ENCODE measurements at places on chromosomes 2 and 18.

GRCh38 chr18:31617031-31617717 is 25.5 kb downstream of the TTR start:
- no peak for DNase-seq

DNA sequence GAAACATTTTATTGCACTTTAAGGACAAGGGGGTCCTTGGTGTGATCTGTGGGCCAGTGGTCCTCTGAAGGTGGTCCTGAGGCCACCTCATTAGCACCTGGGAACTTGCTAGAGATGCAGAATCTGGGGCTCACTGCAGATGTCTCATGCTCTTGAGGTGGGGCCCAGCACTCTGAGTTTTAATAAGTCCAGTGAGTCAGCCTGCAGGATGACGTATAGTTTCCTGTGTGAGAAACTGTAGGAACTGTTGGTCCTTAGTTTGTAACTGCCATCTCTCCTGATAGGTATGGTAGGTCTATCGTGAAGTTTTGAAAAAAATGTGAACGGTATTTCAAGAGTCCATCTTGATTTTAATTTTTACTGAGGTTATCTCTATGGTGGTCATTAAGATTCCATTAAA is 2.8 kb downstream of the TRPM8 start:
- no peak for DNase-seq

DNA sequence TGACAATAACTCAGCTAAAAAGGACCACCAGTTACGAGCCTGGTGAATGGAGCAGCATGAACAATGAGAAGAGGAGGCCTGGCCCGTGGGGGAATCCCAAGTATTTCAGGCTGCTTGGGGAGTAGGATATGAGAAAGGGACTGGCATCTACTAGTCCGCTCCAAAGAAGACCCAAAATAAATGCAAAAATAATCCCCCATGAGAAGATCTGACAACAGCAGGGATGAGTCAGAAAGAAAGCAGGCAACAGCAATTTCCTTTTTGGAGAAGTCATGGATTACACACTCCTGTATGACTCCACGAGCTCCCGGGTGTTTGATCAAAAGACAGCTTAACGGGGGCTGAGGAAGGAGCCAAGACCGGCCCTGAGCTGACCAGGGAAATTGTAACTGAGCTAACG is 111.4 kb downstream of the SOX11 start:
- DNase-seq: no peak

- no peak for DNase-seq
Measured at GRCh38 chr2:158815658-158816057, 20.5 kb downstream of the DAPL1 start.

DNA sequence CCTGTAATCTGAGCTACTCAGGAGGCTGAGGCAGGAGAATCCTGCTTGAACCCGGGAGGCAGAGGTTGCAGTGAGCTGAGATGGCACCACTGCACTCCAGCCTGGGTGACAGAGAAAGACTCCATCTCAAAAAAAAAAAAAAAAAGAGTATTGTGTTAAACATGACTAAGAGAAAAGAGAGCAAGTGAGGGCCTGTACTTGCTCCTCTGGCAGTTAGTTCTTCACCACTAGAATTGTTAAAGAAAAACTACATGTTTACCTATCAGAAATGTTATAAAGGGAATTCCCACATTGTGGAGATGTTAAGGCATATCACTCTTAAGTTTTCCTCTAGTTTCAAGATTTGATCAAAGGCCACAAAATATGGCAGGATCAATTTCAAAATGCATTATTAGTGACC is 75.4 kb upstream of the LRATD1 start:
- DNase-seq: no peak

DNA sequence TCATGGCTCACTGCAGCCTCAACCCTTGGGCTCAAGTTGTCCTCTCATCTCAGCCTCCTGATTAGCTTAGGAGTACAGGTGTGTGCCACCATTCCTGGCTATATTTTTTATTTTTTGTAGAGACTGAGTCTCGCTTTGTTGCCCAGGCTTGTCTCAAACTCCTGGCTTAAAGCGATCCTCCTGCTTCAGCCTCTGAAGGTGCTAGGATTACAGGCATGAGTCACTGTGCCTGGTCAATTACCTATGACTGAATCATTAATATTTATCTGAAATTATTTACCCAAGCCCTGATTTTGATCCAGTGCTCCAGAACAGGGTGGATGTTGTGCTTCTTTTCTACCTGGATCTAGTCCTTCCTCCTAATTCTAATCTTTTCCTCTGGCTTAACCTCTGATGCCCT is 87.8 kb downstream of the MAP2 start:
- no peak for DNase-seq

DNA sequence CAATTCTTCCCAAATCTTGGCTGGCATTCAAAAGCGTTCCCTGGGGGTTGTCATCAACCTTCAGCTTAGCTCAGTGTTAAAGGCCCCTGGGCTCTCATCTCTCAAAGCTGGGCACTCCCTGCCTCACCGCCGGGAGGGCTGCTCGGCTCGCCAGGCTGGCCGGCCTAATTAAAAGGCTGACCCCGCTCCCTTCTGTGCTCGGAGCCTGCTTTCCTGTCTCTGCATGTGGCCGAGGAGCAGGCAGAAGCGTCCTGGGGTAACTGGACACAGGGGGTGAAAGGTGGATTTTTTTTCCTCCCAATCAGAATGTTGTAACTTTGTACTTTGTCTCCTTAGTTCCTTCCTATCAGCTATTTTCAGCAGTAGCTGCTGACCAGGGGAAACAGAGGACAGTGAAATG is 231.1 kb downstream of the GBX2 start:
- DNase-seq: no peak

GRCh38 chr2:72040629-72041571 is 106.8 kb downstream of the CYP26B1 start:
- DNase-seq: no peak

- DNase-seq: no peak
Measured at GRCh38 chr2:234278556-234279255, 218.2 kb downstream of the ARL4C start.

GRCh38 chr2:4336864-4337263 is 633.5 kb downstream of the DCDC2C start:
- no peak for DNase-seq

DNA sequence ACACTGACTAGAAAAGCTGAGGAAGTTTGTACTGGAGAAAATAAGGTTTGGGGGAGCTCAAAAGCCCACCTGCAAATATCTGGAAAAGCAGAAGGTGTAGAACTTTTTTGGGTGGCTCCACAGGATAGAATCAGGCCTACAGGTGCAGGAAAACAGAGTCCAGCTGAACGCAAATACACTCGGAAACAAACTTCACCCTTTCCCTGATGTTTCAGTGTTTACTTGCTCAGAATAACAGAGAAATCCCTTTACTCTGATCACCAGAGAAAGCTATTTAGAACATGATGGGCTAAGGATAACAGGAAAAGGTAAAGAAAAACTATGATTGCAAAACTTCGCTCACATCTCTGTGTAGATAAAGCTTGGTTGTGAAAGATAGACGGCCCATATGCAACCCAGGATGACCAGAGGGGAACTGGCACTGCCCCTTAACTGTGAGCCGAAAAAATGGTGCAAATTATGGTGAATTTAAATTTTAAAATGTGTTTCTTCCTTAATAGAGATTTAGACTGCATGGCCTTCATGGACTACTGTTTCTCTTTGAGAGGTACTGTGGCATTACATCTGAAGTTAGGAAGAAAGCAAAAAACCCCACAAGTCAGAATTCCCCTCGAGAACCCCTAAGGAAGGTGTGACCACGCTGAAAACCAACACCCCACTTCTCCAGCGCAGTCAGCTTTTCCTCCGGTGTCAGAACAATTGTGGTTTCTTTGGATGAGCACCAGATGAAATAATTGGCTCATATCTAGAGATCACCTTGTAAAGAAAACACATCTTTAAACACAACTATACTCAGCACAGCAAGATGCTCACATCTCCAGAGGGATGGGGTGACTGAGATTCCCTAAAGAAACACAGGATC is 84.5 kb upstream of the TMEM247 start:
- no peak for DNase-seq

DNA sequence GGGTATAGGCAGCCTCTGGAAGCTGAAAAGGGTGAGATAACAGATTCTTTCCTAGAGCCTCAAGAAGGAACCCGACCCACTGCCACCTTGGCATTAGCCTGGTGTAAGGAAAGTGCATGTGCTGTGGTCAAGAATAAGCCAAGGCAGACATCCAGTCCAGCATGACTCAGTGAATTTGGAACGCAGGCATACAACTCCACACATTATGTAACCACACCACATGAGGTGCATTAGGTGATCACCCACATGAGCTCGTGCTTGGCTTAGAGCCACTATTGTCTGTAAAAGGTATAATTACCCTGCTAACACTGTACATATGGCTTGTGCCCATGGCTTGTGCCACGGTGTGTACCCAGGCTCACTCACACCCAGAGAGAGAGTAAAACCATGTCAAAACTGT is 583.7 kb upstream of the HNMT start:
- DNase-seq: peak; percentile 7

DNA sequence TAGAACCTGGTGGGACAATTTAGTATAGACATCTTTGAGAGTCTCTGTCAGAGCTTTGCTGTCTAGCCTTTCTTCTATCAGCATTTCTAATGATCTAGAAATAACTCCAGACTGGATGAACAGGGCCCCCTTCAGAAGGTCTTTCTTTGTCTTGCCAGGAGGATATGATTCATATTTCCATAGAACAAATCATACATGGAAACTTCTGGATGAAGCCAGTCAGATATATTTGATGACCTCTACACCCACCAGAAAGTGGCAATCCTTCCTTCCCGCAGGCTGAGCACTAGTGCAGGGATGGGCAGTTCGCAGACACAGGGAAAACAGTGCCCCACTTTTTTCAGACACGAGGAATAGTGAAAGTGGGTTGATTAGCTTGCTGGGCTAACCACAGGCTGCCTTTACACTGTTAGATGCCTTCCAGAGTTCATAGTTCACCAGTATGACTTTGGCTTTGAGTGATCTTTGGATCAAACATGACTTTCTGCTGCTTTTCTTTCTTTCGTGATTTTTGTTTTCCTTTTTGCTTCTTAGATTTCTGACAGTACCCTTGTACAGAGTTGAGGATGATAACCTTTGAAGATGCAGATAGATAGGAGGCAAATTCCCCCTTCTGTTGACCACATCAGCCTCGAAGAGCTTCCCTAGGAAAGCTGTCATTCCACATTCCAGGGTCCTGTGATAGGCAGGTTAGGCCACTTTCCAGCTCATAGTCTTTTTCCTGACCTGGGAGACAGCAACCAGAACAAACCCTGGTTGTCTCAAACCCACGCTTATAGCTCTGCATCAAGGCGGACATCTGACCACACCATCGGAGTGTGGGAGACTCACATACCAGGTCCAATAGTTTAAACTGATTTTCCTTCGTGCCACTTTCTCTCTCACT is 237.0 kb downstream of the ZNF407 start:
- DNase-seq: no peak

DNA sequence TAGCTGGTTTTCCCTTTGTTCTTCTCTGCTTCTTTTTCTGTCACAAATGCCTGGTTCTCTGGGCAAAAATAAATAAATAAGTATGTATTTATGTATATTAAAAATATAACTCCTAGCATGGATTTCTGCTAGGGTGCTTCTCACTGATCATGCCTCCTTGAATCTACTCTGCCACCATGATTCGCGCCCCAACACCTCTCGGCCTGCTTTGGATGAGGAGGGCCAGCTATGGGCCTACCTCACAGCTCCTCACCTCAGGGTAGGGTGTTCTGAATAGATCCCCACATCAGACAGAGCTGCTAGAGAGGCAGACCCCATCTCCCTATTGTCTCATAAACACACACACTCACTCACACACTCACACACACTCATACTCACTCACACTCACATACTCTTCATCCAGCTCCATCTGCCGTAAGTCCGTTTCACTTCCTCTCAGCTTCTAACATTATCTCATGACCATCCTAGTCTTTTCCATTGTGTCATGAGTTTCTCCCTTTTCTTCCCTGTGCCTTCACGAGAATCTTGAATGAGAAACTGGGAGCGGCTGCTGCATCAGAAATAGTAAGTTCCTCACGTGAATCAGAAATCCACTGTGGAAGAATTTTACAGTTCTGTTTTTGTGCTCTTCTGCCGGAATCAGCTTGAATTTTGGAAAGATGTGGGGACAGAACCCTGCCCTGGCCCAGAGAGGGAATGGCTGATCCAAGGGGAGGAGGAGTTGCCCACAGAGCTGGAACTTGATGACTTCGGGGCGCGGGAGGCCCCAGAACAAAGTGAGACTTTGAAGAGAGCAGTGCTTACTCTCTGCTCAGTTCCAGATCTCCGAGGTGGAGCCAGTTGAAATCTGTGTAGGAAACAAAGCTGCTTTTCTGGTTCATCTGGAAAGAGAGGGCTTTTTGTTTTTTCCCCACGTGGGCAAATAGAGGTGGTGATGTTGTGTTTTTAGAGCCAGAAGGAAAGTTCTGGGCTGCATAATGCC is 20.9 kb downstream of the ANXA4 start:
- DNase-seq: no peak

Data from DMS153 (cell line).